ENCODE measurements at places on chromosomes 4 and X. TPM values are rescaled to one million over a fixed set of nuclear protein-coding genes. Genes with fewer than 3 reads are reported as not detected.

Gene SPANXN4
- total RNA-seq: not detected

Gene XK
- under 0.01 TPM for total RNA-seq

Gene DCTD
- total RNA-seq: 106 TPM

Gene HSFX4
- not detected for total RNA-seq

Gene NEUROG2
- total RNA-seq: not detected

Gene BGN
- 34.1 TPM for total RNA-seq

Gene SPOCK3
- 1.4 TPM for total RNA-seq

Gene COL25A1
- 5.0 TPM for total RNA-seq

Gene PHOX2B
- not detected for total RNA-seq

Gene SSX2B
- not detected for total RNA-seq

Measured in smooth muscle cell of the umbilical artery (primary cell).